Lung microvascular endothelial cell (primary cell): ENCODE measurements at places on chromosomes 16 and 17. TPM values are rescaled to one million over a fixed set of nuclear protein-coding genes. Genes with fewer than 3 reads are reported as not detected.
A peak's percentile ranks its signal among the peaks of the same experiment; 100 is the strongest.

DNA sequence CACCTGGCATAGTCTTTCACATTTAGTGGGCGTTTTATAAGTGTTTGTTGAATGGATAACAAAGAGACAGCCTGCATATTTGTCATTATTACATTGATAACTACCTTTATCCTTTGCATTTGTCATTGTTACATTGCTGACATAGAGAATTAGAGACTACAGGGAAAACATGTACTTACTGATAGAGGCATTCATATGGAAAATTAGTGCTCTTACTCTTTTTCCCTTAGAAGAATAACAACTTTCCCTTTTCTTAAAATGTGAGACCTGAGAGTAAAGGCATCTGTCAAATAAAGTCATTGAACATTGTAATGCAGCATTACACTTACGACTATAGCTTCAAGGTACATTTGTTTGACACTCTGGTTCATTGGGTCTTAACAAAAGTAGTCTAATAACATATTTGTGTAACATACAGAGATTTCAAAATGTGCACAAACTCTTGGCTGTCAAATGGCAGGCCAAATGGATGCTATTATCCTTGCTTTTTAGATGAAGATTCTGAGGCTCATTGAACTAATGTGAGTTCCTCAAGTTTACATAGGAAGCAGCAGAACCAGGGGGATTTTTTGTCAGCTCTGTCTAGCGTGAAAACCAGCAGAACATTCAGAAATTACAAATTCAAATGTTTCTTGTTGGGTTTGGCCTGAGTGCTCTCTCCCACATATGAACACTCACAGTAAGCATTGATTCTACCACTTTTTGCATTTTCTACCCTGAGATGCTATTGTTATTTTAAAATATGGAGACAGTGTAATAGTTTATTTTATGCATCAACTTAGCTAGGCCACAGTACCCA lies 28.5 kb downstream of the SMIM36 start:
- DNase-seq = no peak

DNA sequence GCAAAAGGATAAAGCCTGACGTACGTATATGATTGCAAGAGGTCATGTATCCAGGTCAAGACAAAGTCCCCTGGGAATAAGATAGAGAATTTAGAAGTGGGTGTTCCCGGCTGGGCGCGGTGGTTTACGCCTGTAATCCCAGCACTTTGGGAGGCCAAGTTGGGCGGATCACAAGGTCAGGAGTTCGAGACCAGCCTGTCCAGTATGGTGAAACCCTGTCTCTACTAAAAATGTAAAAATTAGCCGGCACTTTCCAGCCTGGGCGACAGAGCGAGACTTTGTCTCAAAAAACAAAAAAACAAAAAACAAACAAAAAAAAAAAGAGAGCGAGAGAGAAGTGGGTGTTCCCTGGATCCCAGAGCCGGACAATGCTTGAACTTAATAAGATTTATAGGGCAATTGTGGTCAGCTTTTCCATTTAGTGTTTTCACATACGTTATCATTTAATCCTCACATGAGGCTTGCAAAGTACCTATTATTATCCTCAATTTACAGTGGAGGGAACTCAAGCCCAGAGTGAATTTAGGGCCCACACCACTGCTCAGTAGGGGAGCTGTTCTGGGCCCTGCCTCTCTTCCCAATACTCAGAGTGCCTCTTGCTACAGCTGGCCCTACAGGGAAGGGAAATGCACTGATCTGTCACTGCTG lies 481 bp upstream of the GLTPD2 start:
- DNase-seq = no peak

The UMOD gene
- not detected in 2 replicates for total RNA-seq

- DNase-seq = peak; percentile 47
Observed at GRCh38 chr17:880443-881269, 98.5 kb downstream of the MRM3 start.

The PERCC1 gene
- total RNA-seq = not detected in 2 replicates

- DNase-seq = no peak
Observed at GRCh38 chr17:77499699-77500435, 359.1 kb downstream of the SEC14L1 start.

The OR2C1 gene
- under 0.01 TPM in 1 of 2 replicates, not detected in the other for total RNA-seq

The TSPAN10 gene
- total RNA-seq = 0.22 and 0.99 TPM in 2 replicates

DNA sequence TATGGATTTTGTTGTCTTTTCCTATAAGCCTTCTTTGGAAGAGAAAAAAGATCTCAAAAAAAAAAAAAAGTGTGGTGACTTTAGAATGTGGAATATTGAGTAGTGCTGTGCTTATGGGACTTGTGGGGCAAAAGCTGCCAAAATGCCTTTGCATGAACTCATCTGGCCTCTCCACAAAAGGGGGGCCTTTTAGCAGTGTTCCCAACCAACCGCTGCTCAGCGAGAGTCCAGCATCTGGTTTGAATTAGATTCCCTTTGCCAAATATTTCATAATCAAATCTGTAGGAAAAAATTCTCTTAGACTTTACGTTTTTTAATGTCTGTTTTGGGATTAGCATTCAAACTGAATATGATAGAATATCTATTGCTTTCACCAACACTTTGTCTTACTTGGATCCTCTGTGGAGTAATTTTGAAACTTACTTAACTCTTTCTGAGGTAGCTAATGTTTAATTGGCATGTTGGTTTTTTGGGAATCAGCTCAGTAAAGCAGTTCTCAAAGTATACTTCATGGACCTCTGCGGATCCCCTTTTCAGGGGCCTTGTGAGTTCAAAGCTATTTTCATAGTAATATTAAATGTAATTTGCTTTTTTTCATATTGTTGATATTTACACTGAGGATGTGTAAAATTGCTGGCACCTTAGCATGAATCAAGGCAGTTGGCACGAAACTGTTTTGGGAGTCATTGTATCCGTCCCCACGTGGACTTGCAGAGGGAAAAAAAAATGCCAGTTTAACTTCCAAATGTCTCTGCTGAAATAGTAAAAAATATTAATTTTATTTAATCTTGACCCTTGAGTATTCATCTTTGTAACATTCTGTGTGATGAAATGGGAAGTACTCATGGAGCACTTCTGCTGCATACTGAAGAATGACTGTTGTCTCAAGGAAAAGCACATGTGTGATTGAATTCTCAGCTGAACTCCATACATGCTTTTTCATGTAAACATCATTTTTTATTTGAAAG lies 34.7 kb upstream of the VPS4A start:
- peak; percentile 33 for DNase-seq

The RHBDL1 gene
- total RNA-seq = under 0.01 and 0.22 TPM in 2 replicates

The DNAI2 gene
- total RNA-seq = not detected in 2 replicates

DNA sequence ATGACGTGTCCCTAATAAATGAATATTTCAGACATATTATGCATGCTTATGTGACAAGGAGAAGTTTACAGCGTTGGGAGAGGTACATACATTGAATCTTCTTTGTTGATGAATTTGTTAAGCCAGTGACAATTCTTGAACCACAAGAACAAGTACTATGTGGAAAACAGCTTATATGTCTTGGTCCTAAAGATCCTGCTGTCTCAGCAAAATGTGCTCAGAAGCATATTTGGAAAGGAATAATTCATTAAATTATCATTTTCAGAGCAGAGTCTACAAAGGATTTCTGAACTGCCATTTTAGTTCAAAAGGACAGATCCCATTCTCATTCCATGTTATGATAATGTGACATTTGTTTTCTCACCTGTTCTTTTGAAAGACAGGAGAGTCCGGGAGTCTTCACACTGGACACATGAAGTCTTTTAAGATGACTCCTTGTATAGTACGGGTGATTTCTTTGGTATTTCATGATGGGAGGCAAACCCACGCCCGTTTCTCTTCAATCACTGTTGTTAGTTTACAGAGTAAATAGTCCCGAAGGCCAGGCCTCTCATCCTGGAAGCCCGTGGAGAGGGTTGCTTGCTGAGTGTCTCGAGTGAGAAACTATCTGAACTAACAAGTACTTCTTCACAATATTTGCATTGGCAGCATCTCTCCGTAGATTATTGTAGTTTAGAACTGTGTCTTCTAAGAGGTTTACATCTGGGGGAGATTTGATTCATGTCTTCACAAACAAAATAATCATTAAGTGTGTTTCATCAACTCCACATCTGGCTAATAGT lies 26.7 kb downstream of the VPS35L start:
- no peak for DNase-seq

GRCh38 chr16:61831351-61831917 lies 204.8 kb downstream of the CDH8 start:
- no peak for DNase-seq

The ABCC11 gene
- total RNA-seq = under 0.01 TPM in 1 of 2 replicates, not detected in the other
